Airway epithelial cell (primary cell): ENCODE measurements at places on chromosomes 6 and 20. TPM values are rescaled to one million over a fixed set of nuclear protein-coding genes. Genes with fewer than 3 reads are reported as not detected.

Gene GFRAL
- total RNA-seq = not detected in 2 replicates

Gene HAO1
- total RNA-seq = not detected in 2 replicates

Gene MYLK4
- total RNA-seq = 0.21 TPM in 1 of 2 replicates, not detected in the other

Gene SIRPB1
- 1.3 and 4.0 TPM in 2 replicates for total RNA-seq

Gene BPIFB1
- total RNA-seq = not detected in 2 replicates

Gene DEFB123
- total RNA-seq = not detected in 2 replicates

Gene TPX2
- 55.3 and 62.2 TPM in 2 replicates for total RNA-seq

Gene TNXB
- total RNA-seq = under 0.01 and 0.05 TPM in 2 replicates

Gene TUBB2A
- 77.1 and 90.3 TPM in 2 replicates for total RNA-seq

Gene LINC00237
- total RNA-seq = not detected in 2 replicates

Gene DEFB132
- not detected in 2 replicates for total RNA-seq
